ENCODE measurements at places on chromosomes 1 and 21.

GRCh38 chr1:21216835-21217811, 40.4 kb upstream of the EIF4G3 start:
- no peak for DNase-seq

GRCh38 chr21:29961291-29962027, 21.7 kb upstream of the GRIK1 start:
- DNase-seq, result no peak

GRCh38 chr1:9910423-9911178, 532 bp upstream of the CTNNBIP1 start:
- peak; percentile 92 for DNase-seq

GRCh38 chr1:10299151-10299550, 88.8 kb downstream of the KIF1B start:
- DNase-seq, result no peak

DNA sequence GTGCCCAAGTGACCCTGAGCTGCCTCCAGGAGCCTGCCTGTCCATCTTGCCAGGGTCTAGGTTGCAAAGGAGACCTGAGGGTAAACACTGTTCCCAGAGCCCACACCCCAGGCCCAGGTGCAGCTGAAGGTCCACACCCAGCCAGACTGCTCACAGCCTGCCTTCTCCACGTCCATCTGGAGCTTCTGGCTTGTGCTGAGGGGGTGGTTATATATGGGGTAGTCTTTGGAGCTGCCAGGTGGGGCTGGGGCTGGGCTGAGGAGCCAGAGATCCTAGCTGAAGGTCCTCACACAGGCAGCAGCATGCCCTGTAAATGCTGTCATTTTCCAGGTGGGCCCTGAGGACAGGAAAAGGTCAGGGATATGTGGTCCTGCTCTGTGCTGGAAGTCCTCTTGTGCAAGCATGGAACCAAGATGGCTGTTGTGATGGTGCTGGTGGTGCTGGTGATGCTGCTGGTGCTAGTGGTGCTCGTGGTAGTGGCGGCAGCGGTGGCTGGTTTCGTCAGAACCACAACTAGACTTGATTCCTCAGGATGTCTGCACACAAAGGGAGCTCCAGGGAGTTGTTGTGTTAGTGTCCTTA, 182.7 kb downstream of the MATN1 start:
- DNase-seq, result no peak

DNA sequence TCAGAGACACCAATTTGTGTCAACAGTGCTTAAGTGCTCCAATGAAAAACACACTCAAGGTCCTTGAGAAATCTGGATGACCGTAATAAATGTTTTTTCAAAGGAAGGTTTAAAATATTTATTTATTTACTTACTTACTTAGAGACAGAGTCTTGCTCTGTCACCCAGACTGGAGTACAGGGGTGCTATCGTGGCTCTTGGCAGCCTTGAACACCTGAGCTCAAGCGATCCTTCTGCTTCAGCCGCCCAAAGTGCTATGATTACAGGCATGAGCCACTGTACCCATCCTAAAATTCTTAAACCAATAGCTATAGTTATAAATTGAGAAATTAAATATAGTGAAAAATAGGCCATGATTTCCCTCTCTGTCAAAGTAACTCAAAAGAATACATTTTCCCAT, 17.3 kb upstream of the ERICH3 start:
- no peak for DNase-seq

DNA sequence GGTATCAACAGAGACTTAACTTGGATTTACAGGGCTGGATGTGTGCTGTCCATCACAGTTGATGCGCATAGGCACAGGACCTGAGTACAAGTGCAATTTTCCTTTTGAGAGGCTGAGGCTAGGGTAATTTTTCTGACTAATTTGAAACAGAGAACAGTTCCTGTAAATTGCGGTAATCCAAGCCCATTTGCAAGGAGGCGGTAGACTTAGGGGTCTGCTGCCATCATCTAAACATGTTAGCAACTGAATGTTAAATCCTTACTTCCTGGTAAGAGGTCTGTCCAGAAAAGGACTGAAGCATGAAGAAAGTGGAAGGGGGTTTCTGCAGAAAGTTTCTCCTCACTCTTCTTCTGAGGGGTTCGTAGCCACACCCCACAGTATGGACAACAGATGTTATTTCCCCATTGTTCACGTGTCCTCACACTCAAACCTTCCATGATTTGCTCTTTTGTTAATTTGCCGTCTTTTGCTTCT, 23.7 kb upstream of the C1orf198 start:
- no peak for DNase-seq

- no peak for DNase-seq
These were observed 39.5 kb downstream of the PIK3CD start for GRCh38 chr1:9691108-9691445.

- DNase-seq, result no peak
These were observed 8.9 kb downstream of the DENND2D start for GRCh38 chr1:111191496-111191895.

DNA sequence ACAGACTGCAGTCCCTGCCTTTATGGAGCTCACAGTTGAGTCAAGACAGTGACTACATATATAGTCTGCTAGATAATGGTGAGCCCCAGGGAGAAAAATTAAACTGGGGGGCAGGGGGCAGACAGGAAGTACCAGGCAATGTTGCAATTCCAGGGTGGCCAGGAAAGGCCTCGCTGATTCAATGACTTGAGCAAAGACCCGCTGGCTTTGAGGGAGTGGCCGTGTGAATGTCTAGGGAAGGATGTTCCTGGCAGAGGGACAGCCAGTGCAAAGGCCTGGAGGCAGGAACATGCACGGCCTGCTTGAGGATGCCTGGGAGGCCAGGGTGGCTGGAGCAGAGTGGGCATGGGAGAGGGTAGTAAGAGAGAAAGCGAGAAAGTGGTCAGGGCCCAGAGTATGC, 23.0 kb upstream of the EPHA8 start:
- no peak for DNase-seq

DNA sequence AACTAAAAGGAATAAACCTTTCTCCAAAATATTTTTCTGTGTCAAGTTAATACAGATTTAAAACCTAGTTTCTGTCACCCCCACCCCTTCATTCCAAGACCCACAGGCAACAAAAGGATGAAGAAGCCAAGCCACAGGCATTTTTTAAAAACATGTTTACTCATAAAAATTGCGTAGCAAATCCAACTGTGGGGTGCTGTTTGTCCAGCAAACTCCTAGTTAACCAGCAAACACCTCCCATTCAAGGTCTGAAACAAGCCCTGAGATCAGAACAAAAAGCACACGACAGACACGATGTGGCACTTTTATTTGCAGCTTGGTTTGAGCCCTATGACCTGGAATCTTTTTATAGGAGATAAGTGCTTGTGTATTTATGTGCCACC, 149.9 kb upstream of the CAMK1G start:
- DNase-seq, result no peak

DNA sequence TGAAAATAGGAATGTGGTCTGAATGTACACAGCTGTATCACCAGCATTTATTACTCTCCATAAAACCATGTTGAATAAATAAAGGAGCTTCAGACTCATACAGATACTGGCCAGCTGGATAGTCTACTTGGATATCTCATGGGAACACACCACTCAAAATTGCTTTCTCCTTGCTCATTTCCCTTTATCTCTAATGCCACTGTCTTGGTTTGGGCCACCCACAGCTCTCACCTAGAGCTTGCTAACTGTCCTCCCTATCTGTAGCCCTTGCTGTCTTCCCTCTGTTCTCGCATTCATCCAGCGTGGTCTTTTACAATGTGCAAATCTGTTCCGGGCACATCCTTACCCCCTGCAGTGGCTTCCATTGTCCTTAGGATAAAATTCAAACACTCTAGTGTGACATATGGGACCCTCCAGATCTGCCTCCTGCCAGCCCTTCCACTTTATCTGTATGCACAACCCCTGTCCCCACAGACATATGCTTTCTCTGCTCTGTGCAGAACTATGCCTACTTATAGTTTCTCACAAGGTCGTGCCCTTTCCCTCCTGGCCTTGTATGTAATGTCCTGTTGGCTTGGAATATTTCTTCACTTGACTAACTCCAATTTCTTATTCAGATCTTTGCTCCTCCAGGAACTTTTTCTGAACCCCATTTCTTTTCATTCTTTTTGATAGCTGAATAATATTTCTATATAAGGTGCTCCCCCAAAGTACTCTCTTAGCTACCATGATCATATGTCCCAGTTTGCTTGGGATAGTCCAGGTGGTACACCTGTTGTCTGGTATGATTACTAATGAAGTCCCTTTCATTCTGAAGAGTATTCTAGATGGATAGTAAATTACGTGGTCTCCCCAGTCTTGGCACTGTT, 2.9 kb downstream of the FLVCR1 start:
- no peak for DNase-seq

- DNase-seq, result peak; percentile 90
These were observed at the start of gene GON4L for GRCh38 chr1:155856975-155857930. GON4L (minus strand) TSS chr1:155857214; CDS start chr1:155853780, 3,434 bp downstream.

GRCh38 chr1:87108814-87109411, 194.5 kb downstream of the HS2ST1 start:
- no peak for DNase-seq

DNA sequence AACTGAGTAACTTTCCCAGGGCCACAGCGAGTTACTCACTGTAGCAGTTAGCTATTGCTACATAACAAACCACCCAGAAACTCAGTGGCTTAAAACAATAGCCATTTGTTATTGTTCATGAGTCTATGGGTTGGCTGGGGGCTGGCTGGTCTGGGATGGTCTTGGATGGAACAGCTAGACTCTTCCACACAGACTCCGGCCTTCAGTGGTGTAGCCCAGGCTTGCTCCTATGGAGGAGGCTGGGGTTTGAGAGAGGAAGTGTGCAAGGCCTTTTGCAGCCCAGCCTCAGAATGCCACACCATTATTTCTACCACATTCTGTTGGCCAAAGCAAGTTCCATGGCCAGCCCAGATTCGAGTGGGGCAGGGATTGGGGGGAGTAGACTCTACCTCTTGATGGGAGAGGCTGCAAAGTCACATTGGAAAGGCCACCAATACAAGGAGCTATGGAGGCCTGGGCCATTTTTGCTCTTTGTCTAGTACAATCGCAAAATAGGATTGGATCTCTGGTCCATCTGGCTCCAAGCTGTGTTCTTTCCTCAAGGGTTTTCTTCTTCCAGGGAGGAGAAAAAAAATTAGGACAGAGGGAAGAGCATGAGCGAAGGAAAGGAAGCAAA, 37.5 kb upstream of the TTC22 start:
- DNase-seq, result no peak

- DNase-seq, result no peak
These were observed 274.5 kb downstream of the SIPA1L2 start for GRCh38 chr1:232355162-232356006.

DNA sequence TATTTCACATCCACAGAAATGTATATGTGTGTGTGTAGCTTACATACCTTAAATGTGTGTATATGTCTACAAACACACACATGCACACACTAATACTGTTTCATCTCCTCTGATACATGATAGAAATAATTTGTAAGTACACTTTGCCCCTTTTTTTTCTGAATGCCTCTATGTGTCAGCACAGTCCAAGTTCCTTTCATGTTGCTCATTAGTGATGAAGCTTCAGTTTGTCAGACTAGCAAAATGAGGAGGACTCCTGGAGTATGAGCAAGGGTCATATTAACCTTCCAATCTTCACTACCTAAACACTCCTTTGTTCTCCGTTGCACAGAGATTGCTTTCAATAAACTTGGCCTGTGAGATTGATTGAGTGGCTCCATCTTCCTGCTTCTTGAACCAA, 935.4 kb downstream of the MRPL39 start:
- no peak for DNase-seq

GRCh38 chr1:39317910-39318633, 113.6 kb downstream of the MACF1 start:
- DNase-seq, result no peak

DNA sequence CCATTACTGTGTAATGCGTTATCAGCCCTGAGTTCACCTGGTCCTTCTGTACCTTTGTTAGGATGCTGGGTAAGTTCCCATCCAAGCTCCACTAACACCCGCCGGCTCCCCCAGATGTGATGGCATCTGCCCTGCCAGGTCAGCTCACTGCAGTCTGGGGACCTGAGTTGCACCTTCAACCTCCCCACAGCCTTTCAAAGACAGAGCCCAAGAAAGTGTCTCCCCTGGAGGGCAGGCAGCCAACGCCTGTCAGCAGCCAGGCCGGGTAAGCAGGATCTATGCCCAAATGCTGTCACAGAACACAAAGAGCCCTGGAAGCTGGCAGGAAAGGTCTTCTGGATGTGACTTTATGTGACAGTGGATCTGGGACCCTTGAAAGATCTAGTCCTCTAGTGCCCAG, 13.7 kb downstream of the MRAP start:
- DNase-seq, result no peak

- DNase-seq, result no peak
These were observed 137.7 kb downstream of the ACTL8 start for GRCh38 chr1:17892851-17893250.

GRCh38 chr1:204320382-204320804, 39.3 kb downstream of the PLEKHA6 start:
- DNase-seq, result no peak

DNA sequence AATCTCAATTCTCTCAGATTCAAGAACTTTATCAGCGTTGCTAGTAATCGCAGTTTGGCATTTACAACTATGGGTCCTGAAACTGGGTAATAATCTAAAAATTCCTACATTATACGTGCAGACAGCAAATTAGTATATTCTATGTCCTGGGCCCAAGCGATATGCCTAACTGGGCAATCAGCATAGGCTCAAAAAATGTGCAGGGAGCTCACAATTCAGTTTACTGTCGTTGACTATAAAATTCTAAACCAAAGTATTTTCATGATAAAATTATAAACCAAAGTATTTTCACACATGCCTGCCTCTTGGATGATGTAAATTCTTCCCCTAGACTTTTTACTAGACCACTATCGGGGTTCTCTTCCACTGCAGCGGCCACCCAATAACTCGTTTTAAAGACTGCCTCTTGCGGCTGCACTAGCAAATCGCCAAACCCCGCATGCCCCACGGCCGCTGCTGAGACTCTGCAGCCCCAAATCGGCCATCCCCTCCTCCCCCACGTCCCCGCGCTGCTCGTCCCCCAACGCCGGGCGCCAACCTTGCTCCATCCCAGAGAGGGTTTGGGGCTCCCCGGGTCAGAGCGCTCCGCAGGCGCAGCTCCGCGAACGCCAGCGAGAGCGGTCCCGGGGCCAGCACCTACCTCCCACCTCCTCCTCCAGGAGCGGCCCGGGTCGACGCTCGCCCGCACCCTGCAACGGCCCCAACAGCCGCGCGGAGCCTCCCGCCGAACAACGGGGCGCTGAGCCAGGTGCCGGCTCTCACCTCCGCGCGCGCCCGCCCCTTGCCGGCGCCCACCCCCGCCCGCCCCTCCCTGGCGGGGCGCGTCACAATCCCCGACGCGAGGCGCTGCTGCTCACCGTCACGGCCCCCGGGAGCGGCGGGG, 506 bp downstream of the SSX2IP start:
- DNase-seq, result no peak

- no peak for DNase-seq
These were observed 23.6 kb downstream of the RGSL1 start for GRCh38 chr1:182473556-182473955.

DNA sequence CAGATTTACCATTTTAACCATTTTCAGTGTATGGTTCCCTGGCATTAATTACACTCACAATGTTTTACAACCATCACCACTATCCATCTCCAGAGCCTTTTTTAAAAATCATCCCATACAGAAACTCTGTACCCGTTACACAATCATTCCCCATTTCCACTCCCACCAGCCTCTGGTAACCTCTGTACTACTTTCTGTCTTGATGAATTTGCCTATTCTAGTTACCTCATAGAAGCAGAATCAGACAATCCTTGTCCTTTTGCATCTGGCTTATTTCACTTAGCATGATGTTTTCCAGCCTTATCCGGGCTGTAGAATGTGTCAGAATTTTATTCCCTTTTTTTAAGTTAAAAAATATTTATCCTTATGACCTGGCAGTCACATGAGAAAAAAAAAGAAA, 33.0 kb downstream of the PGM1 start:
- DNase-seq, result no peak

Data from NCI-H2081 treated with DMSO at 0.1 percent for 48 hours (cell line).